ENCODE measurements at places on chromosomes 4 and X.

GRCh38 chr4:112119353-112119783 is 25.9 kb upstream of the FAM241A start:
- no peak for DNase-seq

- DNase-seq = no peak
These were observed 456.5 kb upstream of the NDST3 start for GRCh38 chr4:117577686-117578311.

- DNase-seq = no peak
These were observed 604.8 kb downstream of the TRAM1L1 start for GRCh38 chr4:116480546-116480945.

DNA sequence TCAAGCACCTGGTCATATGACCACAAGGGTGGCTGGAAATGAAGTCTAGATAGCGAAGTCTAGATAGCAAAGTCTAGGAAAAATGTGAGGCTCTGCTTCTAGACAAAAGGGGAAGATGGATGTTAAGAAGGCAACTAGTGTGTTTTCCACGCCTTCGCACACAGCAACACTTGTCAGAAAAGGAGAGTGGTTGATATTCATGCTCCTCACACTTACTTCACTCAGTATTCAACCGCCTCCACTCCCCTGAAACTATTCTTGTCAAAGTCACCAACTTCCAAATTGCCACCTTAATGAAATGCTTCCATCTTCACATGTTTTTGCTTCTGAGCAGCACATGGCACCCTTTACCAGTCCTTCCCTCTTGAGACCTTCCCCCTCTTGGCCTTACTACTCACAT is 27.7 kb upstream of the DCLK2 start:
- no peak for DNase-seq

DNA sequence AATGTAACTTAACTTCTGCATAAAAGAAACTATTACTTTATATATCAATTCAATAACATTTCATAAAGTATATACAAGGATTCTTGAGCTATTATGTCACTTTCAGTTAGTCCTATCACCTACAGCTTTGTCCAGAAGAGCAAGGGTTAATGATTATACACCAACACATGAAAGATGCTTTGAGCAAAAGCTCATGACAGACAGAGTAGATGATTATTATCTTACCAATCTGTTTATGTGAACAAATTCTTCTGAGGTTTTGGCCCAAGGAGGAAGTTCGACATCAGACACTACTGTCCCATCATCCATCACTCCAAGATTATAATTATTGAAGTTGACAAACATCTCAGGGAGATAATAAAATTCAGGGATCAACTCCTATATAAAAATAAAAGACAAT is 166.7 kb upstream of the MAB21L2 start:
- no peak for DNase-seq

DNA sequence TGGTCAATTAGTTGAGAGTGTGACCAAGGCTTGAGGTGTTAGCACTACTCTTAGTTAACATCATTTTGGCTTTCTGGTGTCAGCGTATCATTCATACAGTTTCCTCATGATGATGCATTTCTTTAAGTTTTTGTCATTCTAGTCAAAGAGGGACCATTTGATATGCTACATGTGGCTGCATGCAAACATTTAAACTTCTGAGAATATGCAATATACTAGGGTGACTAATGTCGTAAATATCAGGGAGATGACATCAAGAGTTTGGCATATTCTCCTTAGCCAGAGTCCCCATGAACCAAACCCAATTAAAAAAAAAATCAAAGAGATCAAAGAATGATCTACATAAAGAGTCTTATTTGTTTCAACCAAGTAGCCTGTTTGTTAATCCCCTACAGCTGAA is 537.4 kb upstream of the PCDH7 start:
- no peak for DNase-seq

DNA sequence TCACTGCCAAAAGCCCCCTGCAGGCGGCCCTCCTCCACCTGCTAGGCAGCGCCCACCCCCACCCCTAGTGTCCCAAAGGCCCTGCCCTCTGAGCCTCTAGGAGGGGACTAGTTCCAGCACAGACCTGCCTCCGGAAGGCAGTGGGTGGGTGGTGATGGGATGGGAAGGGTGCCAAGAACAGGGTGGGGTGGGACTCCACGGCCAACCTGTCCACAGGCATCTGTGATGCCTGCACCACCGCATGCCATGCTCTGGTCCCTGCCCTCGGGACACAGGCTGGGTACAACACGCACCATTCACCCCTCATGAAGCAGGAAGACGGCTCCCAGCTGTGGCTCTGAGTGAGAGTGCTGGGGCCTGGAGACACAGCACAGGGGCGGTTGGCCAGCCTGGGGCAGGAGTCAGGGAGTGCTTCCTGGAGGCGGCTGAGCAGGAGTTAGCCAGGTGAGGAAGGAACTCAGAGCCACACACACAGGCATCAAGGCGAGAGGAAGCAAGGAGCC is 243.1 kb upstream of the PSAPL1 start:
- DNase-seq = no peak

- no peak for DNase-seq
These were observed 1450.7 kb upstream of the TENM3 start for GRCh38 chr4:180792541-180792940.

DNA sequence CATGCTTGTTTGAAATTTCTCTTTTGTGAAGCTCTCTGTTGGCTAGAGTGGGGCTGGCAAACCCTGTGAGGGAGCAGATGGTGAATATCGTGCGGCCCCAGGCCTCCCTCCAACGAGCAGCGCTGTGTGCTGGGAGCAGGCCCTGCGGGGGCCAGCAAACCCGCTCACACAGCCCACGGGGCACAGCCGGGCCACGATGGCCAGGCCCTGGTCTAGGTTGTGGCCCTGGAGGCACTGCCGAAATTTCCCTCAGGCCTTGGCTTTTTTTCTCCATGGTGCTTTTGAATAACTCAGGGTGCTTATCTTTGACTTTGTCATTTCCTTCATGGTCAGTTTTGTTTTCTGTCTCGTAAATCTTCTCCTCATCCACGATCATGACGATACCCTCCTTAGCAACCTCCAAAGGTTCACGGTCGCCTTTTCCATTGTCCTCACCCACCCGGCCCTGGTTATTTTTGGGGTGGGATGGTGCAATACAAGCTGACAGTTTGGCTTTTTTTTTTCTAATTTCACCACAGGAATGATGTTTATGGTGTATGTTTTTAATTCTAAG is 20.7 kb downstream of the PCGF3 start:
- DNase-seq = no peak

DNA sequence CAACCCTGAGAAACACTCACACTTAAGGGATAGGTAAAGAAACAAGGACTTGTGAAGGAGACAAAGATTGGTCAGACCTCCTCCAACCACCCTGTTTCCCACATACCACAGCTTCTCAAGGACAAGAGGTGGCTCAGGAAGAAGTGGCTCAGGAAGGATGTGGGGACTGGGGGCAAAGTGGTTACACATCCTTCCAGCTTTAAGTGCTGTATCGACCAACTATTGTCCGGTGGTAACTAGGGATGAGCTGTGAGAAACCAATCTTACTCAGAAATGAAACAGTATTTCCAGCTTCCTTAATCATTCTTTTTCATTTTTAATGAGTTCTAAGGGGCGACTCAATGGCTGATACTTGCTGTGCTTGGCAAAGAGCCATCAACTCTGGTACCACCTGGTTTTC is 8.5 kb upstream of the LHFPL1 start:
- DNase-seq = no peak

DNA sequence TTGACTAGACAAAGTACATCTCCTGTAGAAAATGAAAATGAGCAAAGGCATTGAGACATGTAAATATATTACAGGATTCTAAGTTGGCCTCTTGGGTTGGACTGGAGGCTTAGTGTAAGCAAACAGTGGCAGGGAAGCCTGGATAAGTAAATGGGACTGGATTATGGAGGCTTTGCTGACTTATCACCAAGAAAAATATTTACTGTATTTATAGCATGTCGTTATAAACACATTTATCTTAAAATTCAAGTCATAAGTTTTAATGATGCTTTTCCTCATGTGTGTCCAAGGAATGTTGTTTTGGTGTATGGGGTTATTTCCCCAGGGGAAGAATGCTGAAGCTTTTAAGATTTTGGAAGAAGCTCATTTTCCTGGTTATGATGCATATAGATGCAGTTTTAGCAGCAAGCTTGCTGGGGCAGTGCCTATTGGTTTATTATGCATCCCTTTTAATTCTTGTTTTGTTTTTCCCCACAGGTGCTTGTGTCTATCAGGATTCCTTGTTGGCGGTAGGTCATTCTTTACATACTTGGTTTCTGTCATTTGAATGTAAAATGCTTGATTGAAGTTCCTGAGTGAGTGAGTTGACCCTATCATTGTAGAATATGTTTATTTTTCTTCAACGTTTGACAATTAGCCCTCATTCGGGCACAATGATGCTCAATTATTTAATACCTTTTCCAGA is 8.5 kb downstream of the FRAS1 start:
- DNase-seq = no peak

DNA sequence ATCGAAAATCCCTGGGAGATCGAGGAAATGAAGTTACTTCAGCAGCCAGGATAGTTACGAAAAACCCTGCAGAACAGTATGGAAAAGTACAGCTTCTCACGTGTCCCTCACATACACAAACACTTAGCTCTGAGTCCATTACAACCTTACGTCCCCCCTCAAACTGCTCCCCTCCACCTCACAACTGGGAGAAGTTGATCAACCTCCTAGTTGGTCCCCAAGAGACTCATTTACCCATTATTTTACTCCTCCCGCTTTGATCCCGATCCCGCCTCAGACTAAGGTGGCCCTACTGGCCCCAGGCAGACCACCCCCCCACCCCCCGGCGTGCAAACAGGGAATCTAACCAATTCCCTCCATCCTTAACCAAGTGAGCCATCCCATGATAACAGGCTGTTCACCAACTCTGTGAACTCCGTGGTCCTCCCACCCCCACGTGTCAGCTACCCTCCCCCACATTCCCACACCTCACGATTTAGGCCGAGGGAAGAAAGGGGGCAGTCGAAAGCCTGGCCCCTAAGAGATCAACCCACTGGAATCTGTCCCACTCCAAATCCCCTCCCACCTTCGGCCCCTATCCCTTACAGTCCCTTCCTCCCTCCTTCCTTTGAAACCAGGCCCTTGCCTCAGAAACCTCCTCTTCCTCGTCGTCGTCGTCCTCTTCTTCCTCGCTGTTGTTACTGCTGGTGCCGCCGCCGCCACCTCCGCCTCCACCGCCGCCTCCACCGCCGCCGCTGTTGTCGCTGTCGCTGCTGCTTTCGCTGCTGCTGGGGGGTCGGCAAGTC is 755 bp downstream of the ANKRD17 start:
- DNase-seq = peak; percentile 61

DNA sequence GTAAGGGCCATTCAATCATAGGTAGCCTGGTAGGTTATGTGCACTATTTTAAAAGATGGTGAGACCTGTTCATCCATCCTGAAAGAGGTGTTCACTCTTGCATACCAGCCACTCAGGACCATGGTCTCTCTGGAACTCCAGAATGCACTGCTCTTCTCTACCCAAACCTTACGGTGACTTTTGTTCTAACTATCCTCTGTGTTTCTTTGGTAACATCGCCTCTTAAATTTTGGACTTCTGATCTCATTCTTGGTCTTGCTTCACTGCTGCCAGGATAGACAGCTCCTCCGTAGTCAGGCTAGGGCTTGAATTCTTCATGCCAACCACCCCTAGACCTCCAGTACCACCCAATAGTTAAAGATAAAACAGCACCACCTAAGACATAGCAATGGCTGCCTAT is 346.3 kb upstream of the GALNT7 start:
- DNase-seq = no peak

DNA sequence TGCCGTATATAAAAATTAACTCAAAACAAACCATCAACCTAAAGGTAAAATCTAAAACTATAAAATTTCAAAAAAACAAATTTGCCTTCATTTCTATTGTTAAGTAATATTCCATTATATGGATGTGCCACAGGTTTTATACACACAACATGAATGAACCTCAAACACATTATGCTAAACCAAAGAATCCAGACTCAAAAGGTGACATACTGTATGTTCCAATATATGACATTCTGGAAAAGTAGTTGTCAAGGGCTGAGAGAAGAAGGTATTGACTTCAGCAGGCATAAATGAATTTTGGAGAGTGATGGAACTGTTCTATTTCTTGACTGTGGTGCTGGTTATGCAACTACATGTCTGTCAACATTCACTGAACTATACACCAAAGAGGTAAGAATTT is 56.6 kb downstream of the CNOT6L start:
- no peak for DNase-seq

GRCh38 chrX:45424326-45424725 is 223.7 kb upstream of the DIPK2B start:
- DNase-seq = no peak

DNA sequence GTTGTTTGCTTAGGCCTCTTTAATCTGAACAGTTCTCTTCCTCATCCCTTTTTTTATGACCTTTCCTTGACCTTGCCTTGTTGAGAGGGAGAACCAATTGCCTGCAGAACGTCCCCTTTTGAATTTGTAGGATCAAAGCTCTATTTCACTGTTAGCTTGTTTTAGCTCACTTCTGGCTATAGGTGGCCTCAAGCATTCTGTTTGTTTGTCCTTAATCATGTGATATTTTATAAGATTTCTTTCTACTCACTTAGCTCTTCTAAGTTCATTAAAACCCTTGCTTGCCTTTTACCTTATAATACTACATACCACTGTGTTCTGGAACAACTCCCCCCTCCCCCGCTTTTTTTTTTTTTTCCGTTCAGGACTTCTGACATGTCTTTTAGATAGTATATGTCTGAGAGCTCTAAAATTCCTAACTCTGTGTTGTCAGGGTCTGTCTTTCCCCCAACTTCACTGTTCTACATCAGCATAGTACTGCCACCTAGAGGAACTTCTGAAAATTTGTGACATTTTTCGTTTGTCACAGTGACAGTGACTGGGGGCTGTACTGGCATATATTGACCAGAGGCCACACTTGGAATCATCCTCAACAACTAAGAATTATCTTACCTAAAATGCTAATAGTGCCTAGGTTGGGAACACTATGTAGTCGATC is 128.5 kb downstream of the LARP7 start:
- DNase-seq = no peak

DNA sequence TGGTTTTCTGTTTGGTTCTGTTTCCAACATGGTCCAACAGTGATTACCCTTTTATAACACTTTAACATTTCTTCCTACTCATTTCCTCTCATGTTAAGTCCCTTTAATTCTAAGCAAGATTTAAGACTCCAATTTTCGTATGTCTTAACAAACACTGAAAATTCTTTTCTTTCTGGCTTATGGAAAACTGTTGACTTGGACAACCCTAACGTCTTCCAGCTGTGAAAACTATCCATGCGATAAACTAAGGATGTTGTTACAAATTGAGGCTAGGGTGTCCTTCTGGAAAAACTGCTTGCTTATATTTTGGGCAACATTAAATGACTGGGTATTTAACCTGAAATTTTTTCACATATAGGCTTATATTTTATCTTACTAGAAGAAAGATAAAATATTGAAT is 33.9 kb upstream of the RTL3 start:
- DNase-seq = no peak

GRCh38 chrX:106035064-106035463 is 3.5 kb downstream of the SERPINA7 start:
- DNase-seq = no peak

GRCh38 chr4:11299016-11299415 is 129.7 kb downstream of the HS3ST1 start:
- DNase-seq = no peak

DNA sequence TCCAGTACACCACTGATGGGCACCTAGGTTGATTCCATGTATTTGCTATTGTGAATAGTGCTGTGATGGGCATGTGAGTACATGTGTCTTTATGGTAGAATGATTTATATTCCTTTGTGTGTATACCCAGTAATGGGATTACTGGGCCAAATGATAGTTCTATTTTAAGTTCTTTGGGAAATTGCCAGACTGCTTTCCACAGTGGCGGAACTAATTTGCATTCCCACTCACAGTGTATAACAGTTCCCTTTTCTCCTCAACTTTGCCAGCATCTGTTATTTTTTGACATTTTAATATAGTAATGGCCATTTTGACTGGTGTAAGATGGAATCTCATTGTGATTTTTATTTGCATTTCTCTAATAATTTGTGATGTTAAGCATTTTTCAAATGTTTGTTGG is 25.9 kb downstream of the CC2D2A start:
- no peak for DNase-seq
